ENCODE measurements at places on chromosomes 16 and 17.

DNA sequence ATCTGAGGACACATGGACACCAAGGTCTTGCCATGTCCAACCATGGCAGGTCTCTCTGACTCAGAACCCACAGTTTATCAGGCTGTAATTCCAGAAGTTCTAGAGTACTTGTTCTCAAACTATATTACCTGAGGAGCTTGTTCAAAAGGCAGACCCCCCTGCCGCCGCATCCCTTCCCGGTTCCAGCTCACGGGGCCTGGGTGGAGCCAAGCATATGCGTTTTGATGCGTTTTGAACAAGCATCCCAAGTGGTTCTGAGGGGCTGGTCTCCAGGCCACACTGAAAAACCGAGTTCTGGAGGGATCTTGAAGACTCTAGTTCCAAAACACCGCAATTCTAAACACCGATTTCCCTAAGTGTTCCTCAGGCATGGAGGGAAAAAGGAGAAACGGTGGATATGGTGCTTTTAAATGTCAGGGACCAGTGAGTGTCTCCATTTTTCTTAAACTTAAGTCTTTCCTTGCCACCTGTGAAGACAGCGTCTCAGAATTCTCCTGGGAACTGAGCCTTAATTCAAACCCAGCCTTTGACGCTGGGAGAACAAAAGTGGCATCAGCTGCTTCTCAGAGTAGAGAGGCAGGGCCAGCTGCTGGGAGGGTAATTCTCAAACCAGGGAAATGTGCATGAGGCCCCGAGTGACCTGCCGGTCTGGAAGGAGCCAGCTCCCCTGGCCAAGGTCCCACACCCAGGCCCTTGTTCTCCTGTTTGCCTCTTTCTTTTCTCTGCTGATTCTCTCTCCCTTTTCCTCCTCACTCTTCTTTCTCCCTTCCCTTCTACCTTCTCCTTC lies 84.4 kb upstream of the PLCG2 start:
- no peak for DNase-seq

DNA sequence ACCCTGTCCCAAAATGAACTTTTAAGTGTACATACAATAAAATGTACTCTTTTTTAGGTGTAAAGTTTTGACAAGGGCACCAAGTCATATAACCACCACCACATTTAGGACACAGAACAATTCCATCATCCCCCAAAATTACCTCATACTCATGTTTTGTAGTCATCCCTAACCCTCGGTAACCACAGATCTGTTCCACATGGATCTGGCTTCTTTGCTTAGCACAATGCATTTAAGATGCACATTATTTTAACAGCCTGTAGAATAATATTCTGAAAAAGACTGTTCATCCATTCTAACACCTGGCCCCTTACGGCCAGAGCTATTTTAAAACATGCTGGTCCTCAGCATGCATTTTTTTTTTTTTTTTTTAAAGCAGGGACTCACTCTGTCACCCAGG lies 25.2 kb upstream of the CFAP20 start:
- no peak for DNase-seq

GRCh38 chr17:78450696-78451345 lies 72.4 kb downstream of the PGS1 start:
- no peak for DNase-seq

GRCh38 chr16:22050963-22051362 lies 41.4 kb upstream of the VWA3A start:
- no peak for DNase-seq

DNA sequence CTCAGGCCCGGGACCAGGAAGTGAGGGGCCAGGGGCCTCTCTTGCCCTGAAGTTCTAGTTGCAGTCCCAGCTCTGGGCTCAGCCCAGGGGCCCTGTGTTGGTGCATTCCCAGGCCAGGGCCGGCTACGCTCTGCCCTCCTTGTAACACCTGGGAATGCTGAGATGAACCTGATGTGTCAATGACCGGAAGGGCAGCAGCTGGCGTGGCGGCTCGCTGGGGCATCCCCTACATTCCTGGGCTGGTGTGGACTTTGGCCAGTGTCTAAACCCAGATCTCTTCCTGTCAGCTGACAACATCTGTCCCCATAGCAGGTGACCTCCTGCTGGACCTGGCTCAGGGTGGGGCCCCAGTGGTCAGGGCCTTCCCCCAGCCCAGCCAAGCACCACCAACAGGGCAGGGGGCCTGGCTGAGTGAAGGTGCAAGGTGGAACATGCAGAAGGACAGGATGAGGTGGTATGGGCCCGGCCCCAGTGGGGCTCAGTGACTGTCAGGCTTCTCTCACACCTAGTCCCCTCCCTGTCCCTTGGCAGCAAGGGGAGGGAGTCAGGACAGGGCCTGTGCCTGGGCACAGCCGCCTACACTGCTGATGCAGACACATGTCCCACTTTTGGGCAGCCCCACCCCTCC lies 15.9 kb downstream of the FAM83G start:
- DNase-seq: no peak

All from left ventricle myocardium superior (tissue), 1 donor.